Activated T-cell treated with anti-CD3 and anti-CD28 coated beads, Interleukin-2, amount 50 U/mL, for 4 hours (primary cell): ENCODE measurements at places on chromosomes 1 and 21. TPM values are rescaled to one million over a fixed set of nuclear protein-coding genes. Genes with fewer than 3 reads are reported as not detected.

CDCA8 gene
- total RNA-seq = 12.2 TPM

RPRD2 gene
- total RNA-seq = 19.2 TPM

VAMP4 gene
- 8.0 TPM for total RNA-seq

- no peak for DNase-seq
Observed at GRCh38 chr21:41149199-41149598, 18.8 kb upstream of the BACE2 start.

DNA sequence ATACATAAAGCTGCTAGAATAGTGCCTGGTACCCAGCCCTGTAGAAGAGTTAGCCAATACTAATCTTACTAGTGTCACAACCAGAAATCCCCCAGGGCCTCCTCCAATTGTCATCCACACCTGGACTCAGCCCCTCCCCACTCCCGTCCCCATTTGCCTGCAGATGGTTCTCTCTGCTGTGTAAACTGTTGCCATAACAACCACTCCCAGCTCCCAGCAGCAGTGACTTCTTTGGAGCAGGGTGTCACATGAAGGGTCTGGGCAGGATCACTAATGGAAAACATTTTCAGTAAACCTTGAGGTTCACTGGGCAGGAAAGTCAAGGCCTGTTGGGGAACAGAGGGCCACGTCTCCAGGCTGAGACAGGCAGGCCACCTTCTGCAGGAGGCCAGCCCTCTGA, 126.0 kb upstream of the IPO9 start:
- no peak for DNase-seq

- no peak for DNase-seq
Observed at GRCh38 chr1:197356723-197357533, 88.9 kb downstream of the CRB1 start.

CFHR1 gene
- not detected for total RNA-seq

DNA sequence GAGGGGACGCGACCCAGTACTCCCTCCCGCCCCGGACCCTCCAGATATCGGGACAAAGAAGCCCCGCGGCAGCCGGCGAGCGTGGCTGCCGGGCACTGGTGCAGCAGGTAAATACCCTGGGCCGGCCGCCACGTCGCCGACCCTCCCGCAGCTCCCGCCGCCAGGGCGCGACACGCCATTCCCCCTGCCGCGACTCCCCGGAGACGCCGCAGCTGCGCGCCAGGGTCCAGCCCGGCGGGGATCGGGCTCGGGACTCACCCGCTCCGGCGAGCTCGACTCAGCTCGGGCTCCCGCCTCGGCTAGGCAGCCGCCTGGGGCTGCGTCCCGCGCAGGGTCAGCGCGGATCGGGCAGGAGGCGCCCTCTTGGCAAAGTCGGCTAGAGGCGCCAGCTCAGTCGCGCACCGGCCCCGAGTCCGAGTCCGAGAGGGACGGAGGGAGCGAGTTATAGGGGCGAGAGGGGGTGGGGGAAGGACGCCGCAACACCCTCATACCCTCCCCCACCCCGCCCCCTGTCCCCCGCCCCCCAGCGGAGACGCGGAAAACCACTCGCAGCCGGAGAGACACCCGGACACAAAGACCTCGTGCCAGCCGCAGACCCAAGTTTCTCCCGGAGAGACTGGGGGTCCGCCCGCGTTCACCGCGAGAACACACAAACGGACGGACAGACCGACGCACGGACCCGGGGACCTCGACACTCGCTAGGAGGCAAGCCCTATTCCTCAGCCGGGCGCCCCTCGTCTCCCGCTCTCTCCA, 985 bp downstream of the SYT6 start:
- DNase-seq = no peak

DNA sequence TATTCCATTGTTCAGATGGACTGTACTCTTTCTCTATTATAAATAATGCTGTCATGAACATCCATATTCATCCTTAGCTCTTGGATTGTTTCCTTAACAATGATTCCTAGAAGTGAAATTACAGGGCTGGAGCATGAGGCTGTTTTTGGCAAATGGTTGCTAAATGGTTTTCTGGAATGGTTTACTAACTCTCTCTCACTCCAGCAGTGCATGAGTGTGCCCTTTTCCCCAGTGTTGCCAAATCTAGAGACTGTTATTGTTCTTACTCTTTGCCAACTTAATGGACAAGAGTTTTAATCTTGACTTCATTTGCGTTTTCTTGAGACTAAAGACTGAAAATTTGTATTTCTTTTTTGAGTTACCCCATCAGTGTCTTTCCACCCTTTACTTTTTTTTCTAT, 113.0 kb downstream of the PAPPA2 start:
- DNase-seq = no peak

- no peak for DNase-seq
Observed at GRCh38 chr1:183577897-183578465, 12.3 kb downstream of the NCF2 start.

DNA sequence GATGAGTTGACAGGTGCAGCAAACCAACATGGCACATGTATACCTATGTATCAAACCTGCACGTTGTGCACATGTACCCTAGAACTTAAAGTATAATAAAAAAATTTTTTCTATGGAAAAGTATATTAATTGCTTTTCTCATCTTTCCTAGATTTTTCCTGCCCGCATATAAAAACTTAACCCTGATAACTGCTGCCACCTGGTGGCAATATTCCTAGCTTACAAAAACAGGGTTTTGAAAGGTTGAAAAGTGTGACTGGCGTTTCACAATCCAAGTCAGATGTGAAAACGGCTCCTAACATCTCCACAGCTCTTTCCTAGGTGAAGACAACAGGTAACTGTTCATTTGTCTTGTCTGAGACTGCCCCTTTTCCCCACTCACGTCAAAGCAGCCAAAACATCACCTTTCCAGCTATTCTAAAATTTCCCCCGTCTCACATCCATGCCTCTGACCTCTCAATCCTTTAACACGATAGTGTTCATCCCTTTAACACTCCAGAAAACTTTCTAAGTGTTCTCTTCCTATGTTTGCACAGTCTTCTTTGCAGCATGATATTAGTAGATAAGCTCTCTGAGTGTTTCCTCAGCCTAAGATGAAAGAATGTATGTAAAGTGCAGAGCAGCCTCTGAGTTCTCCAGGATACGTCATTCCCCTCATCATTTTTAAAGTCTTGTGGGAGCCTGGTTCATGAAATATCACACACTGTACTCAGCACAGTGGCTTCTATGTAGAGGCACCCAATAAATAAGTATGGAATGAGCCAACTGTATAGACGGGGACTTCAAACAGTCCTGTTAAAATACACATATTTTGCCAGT, 27.5 kb downstream of the OVGP1 start:
- peak; percentile 34 for DNase-seq

GRCh38 chr1:94753171-94753972, 66.8 kb upstream of the SLC44A3 start:
- DNase-seq = no peak

MYOG gene
- not detected for total RNA-seq

- no peak for DNase-seq
Observed at GRCh38 chr1:63774617-63775417, 1.0 kb downstream of the ROR1 start.

DIO1 gene
- total RNA-seq = not detected

DNA sequence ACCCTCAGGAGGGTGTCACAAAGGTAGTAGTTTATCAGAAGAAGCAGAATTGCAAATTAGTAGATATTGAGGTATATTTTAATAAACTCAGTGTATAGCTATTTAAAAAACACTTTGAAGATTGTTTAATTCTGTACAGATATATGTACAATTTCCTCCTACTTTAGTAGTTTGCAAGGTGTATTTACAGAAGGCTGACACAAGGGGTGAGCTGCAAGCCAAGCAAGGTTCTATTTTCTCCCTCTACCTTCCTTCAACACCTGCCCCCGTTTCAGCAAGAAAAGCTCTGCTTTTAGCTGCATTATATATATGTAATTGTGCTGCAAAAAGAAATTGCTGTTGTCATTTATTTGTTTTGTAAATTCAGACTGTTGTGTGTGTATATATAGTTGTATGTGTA, 674.2 kb upstream of the PKN2 start:
- DNase-seq = no peak

DNA sequence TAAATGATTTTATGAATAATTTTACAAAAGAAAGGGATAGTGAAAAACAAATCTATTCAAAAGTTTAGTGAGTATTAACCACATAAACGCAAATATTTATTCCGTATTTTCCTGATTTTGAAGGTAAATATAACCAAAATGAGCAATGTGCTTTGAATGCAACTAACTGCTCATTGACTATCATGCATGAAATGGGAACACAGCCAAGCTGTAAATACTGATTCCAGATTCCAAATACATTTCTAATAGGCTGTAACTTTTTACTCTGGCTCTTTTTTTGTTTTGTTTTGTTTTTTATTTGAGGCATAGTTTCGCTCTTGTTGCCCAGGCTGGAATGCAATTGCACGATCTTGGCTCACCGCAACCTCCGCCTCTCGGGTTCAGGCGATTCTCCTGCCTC, 41.8 kb downstream of the SELENOF start:
- no peak for DNase-seq

DNA sequence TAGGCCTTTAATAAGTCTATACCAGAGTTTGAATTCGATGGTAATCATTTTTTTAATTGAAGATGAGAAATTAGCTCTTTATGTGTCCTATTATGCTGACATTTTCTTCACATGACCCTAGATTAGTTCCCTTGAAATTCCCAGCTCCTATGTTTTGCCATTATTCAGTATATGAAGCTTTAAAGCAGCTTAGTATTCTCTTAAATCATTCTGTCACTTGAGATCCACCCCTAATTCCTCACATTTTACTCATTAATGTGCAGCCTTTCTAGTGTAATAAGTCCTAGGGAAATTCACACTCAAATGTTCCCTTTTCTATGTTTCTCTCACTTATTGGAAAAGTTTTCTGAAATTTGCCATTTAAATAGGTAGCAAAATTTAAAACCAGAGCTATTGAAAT, 704.5 kb upstream of the B3GALT2 start:
- DNase-seq = no peak

FCGR2B gene
- total RNA-seq = 0.13 TPM

DNA sequence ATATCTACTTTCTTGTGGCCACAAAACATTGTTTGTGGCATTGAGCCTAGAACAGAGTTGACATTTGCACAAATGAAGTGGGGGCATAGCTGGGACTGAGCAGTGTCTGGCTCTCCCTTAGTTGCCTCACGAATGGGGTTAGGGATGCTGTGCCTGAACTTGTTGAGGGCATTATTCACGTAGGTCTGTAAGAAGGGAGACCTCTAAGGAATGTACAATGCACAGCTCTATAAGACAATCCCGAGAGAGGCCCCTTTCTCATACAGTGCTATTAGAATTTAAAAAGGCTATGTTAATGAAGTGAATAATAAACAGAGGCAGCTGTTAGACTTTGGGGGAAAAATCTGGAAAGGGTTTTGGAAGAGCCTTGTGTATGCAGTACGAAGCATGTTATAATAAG, 118.4 kb upstream of the DEPDC1 start:
- DNase-seq = no peak

VHLL gene
- total RNA-seq = not detected

GRCh38 chr1:26471498-26472319, 531 bp upstream of the HMGN2 start:
- peak; percentile 23 for DNase-seq

GRCh38 chr1:44662683-44663030, 11.6 kb downstream of the TMEM53 start:
- no peak for DNase-seq

GRCh38 chr21:44531606-44532564, 8.1 kb downstream of the KRTAP10-1 start:
- DNase-seq = no peak

HSF2BP gene
- total RNA-seq = 1.9 TPM

DNA sequence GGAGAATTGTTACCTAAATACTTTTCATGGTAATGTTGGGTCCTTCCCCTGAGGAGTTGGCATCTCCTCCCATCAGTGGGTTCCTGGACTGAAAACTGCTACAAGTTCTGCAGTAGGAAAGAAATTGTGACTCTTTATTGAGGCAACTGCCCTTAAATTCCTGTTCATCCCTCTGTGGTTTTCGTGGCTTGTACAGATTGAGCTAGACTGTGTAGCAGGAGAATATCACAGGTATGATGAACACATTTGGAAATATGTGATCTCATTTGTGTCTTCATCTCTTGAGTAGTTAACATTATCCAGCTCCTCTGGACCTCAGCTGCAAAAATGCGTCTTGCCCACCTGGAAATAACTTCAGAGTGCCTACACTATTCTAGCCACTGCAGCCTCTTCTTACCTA, 390.6 kb downstream of the PTPRC start:
- no peak for DNase-seq

- no peak for DNase-seq
Observed at GRCh38 chr1:165856021-165856420, 28.6 kb downstream of the UCK2 start.

GRCh38 chr1:161987303-161987702, 36.4 kb downstream of the OLFML2B start:
- DNase-seq = no peak

DNA sequence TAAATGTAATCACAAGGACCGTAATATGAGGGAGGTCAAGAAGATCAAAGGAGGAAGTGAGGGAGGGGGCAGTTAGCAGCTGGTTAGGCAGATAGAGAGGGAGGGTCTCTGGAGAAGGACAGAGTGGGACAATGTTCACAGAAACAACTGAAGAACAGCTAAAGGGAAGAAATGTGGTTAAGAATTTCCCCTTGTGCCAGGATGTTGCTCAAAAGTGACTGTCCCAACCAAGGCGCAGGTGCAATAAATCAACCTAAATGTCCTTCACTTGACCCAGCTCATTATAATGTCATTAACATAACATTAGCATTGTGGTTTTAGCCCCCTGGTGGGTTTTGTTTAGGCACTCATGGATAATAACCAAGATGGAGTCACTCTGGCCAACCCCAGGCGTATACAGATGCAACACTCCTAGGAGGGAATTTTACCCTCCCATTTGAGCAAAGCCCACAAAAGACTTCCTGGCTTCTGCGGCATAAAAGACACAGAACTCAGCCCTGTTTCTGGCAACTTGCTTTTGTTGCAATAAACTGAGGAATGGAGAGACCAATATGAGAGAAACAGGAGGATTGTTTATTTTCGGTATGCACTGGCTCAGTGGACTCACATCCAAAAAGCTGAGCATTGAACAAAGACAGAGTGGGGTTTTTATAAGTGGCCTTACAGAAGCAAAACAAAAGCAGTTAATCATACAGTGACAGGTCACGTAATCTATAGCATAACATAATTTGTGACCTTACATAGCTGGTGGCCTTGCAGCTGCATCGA, 7.3 kb upstream of the CA6 start:
- no peak for DNase-seq

DNA sequence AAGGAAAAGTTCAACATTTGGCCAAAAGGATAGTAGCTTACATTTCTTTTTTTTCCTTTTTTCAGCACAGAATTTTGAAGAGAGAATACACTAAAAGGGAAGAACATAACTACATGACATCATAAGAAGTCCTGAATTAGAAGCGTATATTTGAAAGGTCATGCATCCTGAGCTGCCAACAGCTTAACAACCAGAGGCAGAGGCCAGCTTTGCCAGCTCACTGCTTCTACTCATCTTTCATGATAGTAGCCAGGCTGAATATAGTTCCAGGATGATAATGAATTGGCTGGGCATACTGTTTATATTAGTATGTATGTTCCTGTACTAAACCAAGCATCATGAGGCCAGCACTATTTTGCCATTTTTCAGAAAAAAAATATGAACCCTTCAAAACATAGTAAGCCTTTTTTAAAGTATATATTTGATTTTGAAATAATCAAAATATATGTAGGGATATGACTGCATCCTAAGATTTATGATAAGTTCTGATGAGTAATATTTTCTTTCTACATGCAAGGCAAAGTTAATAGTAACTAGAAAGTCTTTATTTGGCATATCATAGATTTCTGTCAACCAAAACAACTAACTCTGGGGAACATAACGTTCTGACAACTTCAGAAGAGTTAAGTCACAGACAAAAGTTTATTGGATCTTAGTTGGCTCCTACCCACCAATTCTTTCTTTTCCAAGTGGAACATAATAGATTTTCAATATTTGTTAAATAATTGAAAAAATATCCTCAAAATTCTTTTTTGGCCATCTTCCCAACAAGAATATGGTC, 123.2 kb downstream of the DPYD start:
- DNase-seq = no peak
